ENCODE measurements at places on chromosomes 7 and 10.

GRCh38 chr7:35828817-35829216, 28.0 kb downstream of the SEPTIN7 start:
- DNase-seq, result no peak

GRCh38 chr7:31084226-31084625, 32.1 kb downstream of the ADCYAP1R1 start:
- DNase-seq, result no peak

GRCh38 chr7:7569081-7569527, 2.4 kb downstream of the MIOS start:
- DNase-seq, result no peak

GRCh38 chr10:100174699-100175677, 10.8 kb downstream of the ERLIN1 start:
- no peak for DNase-seq

DNA sequence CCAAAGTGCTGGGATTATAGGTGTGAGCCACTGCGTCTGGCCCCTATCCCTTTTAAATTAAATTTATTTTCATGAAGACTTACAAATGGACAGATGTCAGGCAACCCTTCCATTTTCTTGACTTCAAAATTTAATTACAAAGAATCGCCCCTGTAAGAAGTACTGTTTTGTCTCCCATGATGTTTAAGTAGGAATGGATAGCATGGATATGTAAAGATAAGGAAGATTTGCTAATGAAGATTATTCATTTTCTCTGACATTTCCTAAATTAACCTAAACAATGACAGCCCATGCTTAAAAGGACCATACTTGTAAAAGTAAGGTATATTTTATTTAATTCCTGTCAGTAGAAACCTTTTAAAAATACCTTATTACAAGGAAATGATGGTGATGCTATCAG, 552.9 kb downstream of the GFRA1 start:
- no peak for DNase-seq

DNA sequence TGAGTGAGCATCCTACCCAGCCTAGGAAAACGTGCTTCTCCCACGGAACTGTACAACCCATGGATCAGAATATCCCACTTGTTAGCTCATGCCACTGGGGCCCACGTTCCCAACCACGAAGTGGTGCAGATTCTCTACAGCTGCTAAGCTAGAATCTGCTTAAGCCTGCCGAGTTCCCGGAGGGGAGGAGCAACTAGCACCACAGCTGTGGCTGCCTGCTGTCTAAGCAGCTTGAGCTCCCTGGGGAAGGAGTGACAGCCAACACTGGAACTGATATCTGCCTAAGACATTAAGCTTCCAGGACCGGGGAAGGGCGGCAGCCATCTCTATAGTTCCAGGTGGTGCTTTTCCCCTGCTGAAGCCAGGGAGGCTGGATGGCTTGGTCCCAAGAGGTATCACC, 334.7 kb upstream of the CHRM2 start:
- no peak for DNase-seq

DNA sequence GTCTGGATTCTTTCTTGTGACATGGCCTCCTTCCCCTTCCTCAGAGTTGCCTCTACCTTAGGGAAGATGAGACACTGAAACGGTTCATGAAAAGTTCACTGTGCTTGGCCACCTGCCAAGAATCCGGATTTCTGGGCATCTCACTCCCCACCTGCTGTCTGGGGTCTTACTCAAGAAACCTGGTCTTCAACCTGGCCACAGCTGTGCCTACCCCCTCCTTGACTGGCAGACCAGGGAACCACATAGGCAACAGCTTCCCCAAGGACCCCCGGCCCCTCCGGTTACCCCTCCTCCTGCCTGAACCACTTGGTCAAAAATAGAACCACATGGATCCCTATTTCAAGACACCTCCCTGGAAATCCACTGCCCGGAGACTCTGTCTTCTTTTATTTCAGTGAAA, 58.7 kb upstream of the NANOS1 start:
- no peak for DNase-seq

- no peak for DNase-seq
These were observed 33.7 kb upstream of the DMBT1 start for GRCh38 chr10:122526892-122527291.

DNA sequence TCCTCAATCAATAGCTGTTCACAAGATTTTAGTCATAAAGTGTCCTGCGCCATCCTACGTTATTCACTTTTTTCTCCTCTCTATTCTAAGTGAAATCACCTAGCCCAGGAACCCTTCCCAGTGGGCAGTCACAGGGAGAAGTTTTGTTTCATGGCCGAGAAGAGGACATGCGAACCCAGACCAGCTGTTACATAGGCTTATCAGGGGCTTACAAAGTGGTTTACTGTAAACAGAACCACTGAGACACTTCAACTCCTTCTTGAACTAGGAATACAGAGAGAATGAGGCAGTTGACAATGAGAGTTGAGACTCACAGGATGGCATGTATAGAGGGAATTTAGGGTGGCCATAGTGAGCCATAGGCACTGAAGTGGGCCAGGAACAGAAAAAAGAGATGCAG, 246.9 kb upstream of the GLI3 start:
- no peak for DNase-seq

GRCh38 chr7:738241-738640, 11.2 kb upstream of the PRKAR1B start:
- no peak for DNase-seq

GRCh38 chr10:109480836-109481235, 442.5 kb downstream of the XPNPEP1 start:
- no peak for DNase-seq

DNA sequence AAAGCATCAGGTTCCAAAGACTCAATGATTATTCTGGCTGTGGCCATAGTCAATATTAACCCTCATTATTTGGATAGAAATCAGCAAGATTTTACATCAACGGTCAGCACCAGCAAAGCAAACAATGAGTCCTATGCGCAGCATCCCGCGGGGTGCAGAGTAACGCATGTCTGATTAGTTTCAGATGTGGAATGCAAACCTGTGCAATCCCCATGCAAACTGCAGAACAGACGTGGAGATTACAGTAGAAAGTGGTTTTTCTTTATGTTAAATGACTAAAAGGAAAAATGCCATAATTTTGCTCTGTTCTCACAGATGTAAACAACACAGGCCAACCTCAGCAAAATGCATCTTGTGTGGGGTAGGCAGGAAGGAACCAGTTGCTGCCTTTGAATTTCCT, 258.1 kb upstream of the GRB10 start:
- no peak for DNase-seq

DNA sequence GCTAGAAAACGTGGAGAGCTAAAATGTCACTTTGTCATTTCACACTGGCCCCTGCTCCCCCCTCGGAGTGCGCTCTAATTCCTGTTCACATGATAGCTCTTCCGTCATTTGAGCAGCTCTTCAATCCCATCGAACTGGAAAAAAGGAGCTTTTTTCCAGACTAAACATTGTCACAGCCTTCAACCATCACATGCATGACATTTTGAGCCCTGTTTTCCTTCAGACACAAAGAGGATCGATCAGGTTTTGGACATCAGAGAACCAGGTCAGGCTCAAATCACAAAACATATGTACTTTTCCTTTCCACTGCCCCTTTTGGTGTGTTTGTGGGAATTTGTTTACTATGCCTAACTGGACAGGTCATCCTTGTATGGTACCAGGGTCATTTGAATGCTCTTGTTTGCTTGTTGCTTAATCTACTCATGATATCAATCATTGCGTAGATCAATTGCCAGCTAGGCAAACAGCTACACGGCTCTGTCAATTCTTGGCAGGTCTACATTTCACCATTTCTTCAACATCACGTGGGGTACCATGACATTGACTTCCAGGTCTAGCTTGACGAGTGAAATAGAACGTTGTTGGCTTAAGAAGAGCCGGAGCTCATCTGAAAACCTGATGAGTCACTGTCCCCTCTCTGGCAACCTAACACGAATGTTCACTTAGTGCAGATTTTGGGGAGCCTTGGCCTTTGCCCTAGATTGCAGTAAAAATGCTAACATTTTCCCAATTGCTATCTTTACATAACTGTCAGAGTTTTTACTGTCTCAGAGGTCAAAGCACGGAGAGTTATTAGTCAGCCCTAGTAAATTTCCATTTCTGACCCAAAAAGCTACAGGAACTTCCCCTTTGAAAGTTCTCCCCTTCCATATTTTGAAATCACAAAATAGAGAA, 87.3 kb downstream of the LYZL2 start:
- no peak for DNase-seq

- DNase-seq, result no peak
These were observed 109.5 kb upstream of the TMEM72 start for GRCh38 chr10:44801383-44802327.

GRCh38 chr7:38927751-38928150, 18.8 kb upstream of the VPS41 start:
- no peak for DNase-seq

DNA sequence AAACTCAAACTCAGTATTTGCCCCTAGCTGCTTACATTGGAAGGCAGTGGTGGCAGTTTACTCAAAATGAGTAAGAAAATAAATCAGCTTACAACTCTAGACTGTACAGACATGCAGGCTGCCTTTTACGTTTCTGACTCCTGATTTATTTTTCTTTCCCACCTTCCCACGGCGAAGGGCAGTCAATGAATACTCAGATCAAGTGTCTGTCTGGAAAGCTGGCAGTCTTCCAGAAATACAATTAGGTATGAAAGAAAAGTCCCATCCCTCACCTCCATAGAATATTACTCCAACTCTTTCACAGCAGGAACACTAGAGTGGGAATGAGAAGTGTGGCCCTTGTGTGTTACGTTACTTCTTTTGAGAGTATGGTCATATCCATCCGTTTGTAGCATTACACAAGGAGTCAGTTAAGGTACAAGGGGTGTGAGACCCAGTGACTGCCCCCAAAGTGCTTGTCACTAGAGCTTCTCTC, 1.3 kb upstream of the PAPSS2 start:
- DNase-seq, result no peak

DNA sequence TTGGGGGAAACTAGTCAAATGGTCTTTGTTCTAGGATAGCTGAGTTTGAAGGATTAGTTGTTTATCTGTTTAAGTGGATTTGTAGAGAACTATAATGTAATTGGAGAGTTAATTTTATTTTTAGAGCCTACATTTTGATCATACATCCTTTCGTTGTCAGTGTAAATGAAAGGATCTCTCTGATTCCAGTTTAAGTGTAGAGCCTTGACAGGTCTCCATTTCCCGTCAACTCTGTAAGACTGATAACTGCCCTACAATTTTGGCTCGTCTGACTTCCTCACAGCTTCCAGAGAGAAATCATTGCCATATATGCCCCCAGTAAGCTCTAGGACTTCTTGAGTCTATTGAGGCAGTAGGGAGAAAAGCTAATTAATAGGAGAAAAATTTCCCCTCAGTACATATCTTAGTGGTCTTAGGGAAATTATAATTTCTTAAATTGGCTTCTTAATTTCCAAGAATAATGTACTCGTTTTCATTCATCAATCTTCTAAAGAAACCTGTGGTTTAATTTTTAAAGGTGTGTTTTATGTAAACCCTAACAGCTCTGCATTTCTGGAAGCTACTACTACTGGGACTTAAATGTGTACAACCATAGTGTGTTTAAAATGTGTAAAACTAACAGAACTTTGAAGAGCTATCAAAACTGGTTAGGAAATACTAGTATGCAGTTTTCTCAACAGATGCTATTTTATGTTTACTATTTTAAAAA, 3.8 kb downstream of the KMT2E start:
- no peak for DNase-seq

DNA sequence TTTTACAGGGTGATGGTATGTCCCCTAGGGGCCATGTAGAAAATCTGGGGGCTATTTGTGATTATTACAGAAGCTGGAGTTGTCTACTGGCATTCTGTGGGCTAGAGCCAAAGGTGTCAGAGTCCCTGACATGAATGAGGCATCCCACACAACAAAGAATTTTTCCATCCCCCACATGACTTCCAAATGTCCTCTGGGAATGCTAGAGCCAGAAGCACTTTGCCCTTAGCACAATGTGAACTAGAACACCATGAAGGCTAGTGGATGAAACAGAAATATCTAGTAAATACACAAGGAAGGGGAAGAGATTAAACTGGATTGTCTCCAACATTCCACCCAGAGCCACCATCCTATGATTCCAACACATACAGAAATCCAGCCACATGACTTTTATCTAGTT, 46.9 kb downstream of the FAM13C start:
- DNase-seq, result no peak

DNA sequence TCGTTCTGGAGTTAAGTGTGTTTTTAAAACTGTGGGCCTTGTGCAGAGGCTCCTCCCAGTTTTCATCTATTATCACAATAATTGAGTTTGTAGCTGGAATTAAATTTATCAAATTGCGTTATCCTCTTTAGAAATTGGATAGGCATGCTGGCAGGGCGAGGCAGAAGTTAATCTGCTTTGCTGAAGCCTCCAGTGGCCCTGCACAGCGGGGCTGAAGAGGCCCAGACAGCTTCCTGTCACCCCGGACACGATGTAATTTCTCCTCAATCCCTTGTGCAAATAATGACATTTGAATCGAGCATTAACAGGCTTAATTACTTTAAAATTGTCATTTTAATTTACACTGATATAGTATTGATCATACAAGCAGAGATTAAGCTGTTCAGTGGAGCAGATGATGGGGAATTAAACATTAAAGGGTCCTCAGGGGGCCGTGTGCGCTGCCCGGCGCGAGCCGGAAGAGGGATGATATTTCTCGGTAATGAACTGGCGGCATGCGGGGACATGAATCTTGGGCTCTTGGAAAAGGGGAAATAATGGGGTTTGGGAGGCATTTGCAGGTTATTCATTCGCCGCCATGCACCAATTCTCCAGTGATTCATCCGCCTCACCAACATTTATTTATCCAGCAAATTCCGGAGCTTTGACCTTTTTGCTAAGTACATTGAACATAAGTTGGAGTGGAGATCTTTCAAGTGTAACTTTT, 118.5 kb downstream of the NKX6-2 start:
- no peak for DNase-seq

- DNase-seq, result no peak
These were observed 12.0 kb upstream of the SCART1 start for GRCh38 chr10:133441780-133442179.

DNA sequence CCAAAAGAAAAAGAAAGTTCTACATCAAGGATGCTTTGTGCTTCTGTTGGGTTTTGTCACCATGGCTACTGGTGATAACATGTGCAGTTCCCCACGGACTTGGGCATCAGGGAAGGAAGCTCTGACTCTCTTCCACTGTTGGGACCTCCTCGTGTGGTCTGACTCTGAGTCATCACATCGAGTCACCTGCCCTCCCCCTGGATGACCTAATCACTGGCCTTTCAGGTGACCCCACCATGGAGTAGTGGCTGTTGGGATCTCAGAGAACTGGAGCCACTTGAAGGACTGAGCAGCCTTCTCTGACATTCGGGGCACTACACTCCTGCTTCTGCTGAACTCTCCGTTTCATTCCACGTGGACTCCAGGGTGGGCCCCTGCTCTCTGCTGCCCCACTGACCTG, 60.8 kb upstream of the DOCK1 start:
- DNase-seq, result no peak

- DNase-seq, result no peak
These were observed 81.6 kb upstream of the SP4 start for GRCh38 chr7:21346297-21346696.

DNA sequence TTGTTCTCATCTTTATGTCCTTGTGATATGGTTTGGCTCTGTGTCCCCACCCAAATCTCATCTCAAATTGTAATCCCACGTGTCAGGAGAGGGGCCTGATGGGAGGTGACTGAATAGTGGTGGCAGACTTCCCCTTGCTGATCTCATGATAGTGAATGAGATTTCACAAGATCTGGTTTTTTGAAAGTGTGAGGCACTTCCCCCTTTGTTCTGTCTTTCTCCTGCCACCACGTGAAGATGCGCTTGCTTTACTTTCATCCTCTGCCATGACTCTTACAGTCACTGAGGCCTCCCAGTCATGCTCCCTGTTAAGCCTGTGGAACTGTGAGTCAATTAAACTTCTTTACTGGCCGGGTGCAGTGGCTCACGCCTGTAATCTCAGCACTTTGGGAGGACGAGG, 161.0 kb downstream of the HERPUD2 start:
- DNase-seq, result no peak
